Central memory CD8-positive, alpha-beta T cell (primary cell): ENCODE measurements at places on chromosomes 13 and 19.

GRCh38 chr13:26707122-26708006, 53.2 kb downstream of the GPR12 start:
- DNase-seq: peak; percentile 30

DNA sequence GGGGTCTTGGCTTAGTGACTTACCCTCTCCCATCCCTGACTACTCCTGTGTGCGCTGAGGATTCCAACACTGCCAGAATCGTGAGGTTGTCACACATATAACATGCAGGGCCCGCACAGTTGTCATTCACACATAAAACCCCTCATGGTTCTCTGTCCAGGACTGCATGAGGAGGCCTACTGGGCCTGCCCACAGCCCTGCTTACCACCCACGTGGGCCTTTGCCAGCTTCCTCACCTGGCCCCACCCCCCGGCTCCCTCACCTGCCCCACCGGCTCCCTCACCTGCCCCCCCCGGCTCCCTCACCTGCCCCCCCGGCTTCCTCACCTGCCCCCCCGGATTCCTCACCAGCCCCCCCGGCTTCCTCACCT, 197.2 kb downstream of the TEX29 start:
- no peak for DNase-seq

DNA sequence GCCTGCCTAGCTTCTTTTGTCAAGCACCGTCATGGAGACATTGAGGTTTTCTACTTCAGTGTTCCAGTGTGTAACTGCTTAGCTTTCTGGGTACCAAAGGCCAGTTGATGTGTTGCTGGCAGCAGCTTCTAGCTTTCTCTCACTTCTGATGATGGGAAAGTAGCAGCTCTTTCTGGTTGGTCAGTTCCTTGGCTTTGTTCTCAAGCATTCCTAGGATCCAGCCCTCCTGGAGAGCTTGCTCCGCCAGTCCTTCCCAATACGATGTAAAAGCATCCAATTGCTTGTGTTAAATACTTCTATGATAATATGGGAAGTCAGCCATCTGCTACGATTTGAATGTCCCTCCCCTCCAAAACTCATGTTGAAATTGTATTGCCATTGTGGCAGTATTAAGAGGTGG, 182.8 kb downstream of the UGGT2 start:
- no peak for DNase-seq

DNA sequence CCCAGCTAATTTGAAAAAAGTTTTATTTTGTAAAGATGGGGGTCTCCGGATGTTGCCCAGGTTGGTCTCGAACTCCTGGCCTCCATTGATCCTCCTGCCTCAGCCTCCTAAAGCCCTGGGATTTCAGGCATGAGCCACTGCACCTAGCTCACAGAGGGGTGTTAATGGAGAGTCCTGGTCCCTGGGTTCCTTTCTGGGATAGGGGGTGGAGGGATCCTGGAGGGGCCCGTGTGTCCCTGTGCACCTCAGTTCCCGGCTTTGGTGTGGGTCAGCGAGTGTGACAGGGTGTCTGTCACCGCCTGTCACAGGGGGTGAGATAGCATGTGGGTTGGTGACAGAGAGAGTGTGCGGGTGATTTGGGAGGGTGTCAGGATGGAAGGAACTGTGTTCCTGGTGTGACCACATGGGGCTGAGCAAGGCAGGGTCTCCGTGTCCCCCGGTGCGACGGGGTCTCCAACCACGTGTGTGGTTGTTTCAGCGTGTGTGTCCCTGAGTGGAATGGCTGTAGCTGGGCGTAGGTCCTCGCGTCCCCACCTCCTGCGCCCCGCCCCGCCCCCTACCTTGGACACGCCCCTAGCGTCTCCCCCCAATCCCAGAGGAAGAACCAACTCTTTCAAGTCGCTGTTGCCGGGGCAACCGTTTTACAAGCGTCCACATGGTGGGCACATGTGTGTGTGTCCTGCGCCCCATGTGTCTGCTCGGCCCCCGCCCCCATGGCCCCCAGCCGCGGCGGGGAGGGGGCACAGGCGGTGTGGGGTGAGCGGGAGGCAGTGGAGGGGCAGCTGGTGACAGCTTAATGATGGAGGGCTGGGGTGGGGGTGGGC, 2.9 kb upstream of the NRTN start:
- DNase-seq: no peak

DNA sequence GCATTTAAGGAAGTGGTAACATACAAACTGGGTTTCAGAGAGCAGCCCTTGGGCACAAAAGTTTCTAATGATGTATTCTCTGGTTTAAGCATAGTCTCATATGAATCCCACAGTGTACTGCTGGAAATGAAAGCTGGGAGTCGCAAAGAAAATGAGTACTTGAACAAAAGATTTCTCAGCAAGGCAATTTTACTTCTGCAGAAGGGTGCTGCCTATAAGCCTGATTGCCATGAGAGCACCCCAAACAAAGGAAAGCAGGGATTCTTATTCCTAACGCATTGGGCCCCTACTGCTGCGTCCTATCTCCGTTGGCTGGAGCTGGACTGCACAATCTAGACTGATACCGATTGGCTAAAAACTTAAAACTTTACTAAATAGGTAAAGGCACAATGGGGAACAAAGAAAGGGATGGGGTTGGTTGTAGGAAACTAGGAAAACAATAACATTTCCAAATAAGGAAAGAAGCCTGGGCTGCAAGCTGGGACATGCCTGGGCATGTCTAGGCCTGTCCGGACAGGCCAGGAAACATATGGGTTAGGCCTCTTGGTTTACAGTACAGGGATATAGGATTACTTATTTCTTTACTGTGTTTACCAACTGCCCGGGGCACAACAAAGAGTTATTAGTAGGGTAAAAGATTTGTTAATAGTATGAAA, 27.4 kb upstream of the VN1R4 start:
- no peak for DNase-seq

- DNase-seq: no peak
These were observed 151.6 kb downstream of the TEX29 start for GRCh38 chr13:111472083-111472482.

DNA sequence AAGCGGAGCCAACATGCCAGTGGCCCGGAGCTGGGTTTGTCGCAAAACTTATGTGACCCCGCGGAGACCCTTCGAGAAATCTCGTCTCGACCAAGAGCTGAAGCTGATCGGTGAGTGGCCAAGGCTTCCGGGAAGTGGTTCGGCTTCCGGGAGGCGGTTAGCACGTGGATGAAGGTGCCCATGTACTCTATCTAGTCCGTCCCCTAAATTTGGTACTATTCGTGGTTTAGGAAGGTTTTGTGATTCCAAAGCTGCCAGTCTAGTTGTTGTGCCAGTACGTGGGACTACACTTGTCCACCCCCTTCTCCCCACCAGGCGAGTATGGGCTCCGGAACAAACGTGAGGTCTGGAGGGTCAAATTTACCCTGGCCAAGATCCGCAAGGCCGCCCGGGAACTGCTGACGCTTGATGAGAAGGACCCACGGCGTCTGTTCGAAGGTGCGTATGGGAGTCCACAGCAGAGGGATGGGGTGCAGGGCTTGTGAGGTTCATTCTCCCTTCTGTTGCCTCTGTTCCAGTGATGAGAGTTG, 579 bp downstream of the RPS9 start:
- DNase-seq: peak; percentile 28

DNA sequence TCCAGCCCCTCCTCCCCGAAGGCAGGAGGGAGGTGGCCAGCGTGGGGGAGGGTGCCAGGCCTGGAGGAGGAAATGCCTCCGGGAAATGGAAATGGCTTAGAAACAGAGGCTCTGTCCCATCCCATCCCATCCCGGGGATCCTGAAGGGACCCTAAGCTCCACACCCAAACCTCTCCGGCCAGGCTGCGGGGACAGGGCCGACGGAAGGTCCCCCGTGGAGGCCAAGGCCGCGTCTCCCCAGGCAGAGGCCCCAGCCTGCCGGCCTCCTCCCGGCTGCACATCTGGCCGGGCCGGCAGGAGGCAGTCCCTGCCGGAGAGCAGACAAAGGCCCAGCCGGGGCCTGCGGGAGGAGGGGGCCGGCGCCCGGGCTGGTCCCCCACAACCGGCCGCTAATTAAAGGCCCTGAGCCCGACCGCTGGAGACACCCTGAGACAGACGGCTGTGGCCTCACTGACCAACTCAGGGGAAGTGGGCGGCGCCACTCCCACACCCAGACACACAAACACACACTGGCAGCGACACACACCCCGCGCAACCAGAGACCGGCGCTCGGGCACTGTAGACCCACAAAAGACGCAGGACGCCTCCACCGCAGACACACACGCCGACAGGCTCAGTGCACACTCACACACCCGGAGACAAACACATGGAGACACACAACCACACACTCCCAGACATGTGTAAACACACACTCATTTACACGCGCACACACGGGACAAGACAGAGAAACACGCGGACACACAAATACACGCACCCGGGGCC, 1.1 kb downstream of the ADAMTS10 start:
- DNase-seq: no peak

DNA sequence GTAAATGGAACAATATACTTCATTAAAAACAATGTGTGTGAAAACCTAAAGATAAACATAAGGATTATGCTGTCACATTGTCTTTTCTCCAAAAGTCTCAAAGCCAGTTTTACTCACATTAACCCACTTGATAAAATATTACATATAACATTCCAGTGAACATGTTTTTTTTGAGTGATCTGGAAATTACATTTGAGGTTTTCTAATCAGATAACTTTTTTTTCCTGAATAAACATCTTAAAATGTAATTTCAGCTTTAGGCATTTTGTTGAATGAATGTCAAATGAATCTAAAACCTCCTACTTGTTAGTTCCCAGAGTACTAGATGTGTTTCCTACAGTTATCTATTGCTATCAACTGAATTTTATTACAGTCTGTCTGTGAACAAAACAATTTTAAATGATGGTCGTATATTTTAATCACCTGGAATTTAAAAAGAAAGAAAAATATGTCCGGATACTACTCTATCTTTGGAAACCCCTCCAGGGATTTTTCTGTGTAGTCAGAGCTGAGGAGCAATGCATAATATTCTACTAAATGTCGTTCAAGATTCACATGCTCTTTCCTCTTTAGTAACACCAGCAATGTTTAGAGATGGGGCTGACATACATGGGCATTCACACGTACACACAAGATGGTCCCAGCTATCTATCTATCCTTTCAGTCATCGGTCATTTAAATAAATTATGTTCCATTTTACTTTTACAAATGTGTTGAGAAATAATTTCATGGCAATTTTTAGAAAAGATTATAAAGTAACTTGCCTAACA, 283.9 kb downstream of the KLF12 start:
- no peak for DNase-seq

DNA sequence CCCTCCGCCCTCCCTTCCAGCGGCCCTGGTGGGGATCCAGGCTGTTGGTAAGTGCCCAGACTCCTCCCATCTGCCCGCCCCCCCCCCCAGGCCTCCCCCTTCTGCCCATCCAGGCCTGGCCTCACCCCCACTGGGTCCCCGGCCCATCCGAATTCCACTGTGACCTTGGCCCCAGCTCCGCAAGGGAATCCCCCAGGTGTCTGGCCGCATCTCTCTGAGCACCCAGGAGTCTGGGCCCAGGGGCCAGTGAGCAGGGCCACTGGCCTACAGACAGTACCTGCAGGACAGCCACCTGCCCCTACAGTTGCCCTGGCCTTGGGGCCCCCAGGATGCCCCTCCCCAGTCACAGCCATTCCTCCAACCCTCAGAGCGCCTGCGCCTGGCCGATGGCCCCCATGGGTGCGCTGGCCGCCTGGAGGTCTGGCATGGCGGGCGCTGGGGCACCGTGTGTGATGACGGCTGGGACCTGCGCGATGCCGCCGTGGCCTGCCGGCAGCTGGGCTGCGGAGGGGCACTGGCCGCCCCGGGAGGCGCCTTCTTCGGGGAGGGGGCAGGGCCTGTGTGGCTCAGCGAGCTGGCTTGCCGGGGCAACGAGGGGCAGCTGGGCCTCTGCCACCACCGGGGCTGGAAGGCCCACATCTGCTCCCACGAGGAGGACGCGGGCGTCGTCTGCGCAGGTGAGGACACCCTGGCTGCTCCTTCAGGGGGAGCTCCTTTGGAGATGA, 912 bp downstream of the SSC5D start:
- DNase-seq: no peak

DNA sequence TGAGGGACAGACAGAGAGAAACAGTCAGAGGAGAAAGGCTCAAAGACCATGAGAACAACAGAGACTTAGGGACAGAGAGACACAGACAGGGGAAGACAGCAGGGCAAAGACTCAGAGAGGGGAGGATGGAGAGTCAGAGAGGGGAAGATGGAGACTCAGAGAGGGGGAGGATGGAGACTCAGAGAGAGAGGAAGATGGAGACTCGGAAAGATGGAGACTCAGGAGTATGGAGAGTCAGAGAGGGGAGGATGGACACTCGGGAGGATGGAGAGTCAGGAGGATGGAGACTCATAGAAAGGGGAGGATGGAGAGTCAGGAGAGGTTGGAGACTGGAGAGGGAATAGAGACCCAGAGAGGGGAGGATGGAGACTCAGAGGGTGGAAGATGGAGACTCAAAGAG, 689 bp downstream of the SPACA6 start:
- no peak for DNase-seq
